ENCODE measurements at places on chromosomes 2 and 18. TPM values are rescaled to one million over a fixed set of nuclear protein-coding genes. Genes with fewer than 3 reads are reported as not detected.

GRCh38 chr2:10490806-10491291, 42.7 kb upstream of the ODC1 start:
- peaks cover 6% of the 10 kb centered on the region for H3K27me3 ChIP-seq
- no peak for DNase-seq
- no peak overlapping the region for H3K27ac ChIP-seq
- H3K4me3 ChIP-seq, result no peak overlapping the region
- no peaks in the 10 kb centered on the region for H3K4me1 ChIP-seq
- H3K36me3 ChIP-seq, result no peaks in the 10 kb centered on the region

Gene KATNAL2
- total RNA-seq, result 0.48 TPM

Gene ADAM23
- total RNA-seq, result 10.5 TPM

Gene SPOPL
- total RNA-seq, result 15.2 TPM

Gene ASAP2
- 5.4 TPM for total RNA-seq
